Putamen (tissue), 1 donor: ENCODE measurements at places on chromosomes 3 and 15.

DNA sequence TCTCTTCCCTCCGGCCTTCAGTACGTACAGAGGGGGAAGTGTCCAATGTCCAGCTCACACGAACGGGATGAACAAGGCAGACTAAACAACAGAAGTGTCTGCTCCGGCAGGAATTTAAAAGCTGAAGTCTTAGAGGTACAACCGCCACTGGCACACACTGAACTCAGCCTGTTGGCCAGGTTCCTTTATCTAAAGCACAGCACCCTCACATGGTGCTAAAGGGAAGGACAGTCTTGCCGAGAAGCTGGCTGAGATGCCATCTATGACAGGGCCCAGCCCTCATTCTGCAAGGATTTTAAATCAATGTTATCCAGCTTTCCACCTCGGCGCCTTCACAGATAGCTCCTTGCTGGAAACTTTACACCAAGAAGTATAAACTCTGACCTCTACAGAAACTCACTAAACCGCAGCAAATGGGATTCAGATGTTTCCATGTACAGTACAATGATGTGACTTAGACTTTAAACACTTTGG lies 2.8 kb downstream of the ADAMTS17 start:
- peak; percentile 45 for DNase-seq

GRCh38 chr3:143083781-143084180 lies 35.8 kb upstream of the CHST2 start:
- DNase-seq = no peak

- DNase-seq = no peak
Observed at GRCh38 chr3:177026505-177027277, 170.6 kb downstream of the TBL1XR1 start.

DNA sequence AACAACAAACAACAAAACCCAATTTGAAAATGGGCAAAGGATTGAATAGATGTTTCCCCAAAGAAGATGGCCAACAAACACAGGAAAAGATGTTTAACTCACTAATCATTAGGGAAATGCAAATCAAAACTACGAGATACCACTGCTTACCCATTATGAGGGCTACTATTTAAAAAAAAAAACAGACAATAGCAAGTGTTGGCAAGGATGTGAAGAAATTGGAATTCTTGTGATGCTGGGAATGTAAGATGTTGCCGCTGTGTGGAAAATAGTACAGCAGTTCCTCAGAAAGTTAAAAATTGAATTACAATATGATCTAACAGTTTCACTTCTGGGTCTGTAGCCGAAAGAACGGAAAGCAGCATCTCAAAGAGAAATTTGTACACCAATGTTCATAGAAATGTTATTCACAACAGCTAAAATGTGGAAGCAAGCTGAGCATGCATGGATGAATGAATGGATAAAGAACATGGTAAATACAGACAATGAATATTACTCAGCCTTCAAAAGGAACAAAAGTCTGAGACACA lies 121.9 kb downstream of the CHSY1 start:
- no peak for DNase-seq

- DNase-seq = no peak
Observed at GRCh38 chr15:69518806-69519205, 66.2 kb downstream of the RPLP1 start.

GRCh38 chr3:48929358-48930035 lies 10.9 kb downstream of the ARIH2 start:
- DNase-seq = no peak

- no peak for DNase-seq
Observed at GRCh38 chr15:42071717-42072116, 22.6 kb downstream of the PLA2G4D start.

DNA sequence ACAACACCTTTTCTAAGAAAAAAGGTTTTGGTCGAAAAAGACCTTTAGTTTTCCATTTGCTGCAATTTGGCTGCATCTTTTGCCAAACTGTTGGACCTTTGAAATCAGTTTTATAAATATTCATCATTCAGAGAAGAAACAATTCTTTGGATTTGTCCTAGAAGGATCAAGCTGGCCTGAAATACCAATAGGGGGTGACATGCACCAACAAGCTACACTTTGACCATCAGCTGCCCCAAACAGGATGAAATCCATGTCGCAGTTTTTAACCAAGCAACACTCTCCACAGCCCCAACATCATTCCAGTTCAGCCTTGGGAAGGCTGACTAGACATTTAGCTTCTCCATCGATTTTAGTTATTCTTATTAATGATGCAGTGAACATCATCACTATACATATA lies 9.8 kb downstream of the RPL15 start:
- peak; percentile 39 for DNase-seq

- DNase-seq = no peak
Observed at GRCh38 chr15:96792216-96792615, 461.7 kb downstream of the NR2F2 start.

DNA sequence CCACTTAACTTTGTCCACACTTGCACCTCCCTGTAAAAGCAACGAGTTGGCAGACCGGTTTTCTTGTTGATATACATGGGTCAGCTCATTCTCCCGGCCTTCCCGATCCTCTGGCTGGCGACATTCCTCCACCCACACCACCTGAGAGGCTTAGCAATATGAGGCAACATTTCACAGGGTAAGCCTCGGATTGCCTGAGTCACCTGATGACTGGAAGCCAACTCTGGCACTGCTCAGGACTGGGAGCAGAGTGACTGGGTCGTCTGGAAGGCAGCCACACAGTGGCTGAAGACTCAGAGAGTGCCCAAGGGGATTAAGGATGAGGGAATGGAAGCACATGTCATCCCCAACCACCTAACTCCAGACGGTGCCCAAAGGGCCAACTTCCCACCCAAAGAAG lies 9.8 kb downstream of the HOMER2 start:
- DNase-seq = no peak

DNA sequence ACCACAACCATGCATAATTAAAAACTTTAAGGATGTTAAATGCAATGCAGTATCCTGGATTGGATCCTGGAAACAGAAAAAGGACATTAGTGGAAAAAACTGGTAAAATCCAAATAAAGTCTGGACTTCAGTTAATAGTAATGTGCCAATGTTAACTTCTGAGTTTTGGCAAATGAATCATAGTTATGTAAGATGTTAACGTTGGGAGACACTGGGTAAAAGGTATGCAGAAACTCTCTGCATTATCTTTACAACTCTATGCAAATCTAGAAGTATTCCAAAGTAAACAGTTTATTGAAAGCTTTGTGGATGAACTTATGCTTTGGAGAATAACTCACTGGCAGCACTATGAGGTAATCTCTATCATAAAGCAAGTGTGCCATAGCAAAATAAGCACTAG lies 357.4 kb downstream of the RORA start:
- no peak for DNase-seq

GRCh38 chr15:76310475-76311099 lies 682 bp downstream of the ETFA start:
- no peak for DNase-seq

GRCh38 chr15:39631357-39631756 lies 50.5 kb downstream of the THBS1 start:
- no peak for DNase-seq

GRCh38 chr3:56763233-56763632 lies 38.5 kb downstream of the ARHGEF3 start:
- no peak for DNase-seq
